ENCODE measurements at places on chromosomes 3 and 15.

- no peak for DNase-seq
Measured at GRCh38 chr3:197366301-197367044, 68.1 kb upstream of the DLG1 start.

DNA sequence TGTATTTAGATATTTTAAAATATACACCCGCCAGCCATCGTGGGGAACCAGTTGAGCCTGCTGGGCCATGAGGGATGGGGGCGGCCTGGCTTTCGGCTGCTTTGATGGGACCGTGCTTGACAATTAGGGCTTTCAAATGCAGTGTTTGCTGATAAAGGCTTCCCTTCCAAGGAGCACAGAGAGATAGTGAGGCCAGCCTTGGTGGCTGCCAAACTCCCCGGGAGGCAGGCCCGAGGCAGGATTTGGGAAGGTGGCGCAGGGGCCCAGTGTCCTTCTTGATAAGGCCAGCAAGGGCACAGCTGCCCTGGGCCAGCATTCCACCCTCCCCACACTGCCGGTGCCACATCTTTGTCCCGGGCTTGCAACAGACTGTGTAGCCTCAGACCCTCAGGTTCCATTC, 75.6 kb downstream of the LINGO1 start:
- no peak for DNase-seq

DNA sequence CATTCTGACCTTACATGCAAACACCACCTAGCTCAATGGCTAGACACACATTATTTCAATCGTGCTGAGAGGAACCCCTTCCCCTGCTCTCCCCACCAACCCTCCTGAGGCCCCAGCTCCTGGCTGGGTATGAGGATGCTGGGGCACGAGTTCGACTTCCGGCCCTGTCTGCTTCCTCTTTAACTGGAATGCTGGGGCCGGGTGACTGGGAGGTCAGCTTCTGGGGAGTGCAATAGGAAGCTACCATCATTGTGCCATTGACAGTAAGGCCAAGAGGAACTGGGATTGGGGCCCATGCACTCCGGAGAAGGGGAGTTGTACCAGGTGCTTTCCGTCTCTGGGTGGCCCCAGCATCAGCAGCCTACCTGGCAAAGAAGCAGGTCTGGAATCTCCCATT, 15.6 kb upstream of the TLE3 start:
- no peak for DNase-seq

DNA sequence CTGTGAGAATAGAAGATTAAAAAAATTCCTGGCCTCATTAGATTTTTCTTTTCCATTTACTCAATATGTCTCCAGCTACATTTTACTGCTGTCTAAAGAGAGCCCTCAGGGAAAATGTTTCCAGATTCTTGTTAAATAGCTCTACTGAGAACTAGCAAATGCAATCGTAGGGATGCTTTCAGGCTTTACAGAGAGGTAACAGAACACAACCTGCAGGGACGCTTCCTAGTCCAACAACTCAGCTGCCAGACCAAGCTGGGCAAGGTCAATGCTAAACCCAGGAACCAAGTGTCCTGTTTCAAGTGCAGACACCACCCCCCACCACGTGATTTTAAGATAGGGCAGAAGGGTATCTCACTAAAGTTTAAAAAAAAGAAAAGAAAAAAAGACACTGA, 25.2 kb downstream of the ARHGEF3 start:
- no peak for DNase-seq

DNA sequence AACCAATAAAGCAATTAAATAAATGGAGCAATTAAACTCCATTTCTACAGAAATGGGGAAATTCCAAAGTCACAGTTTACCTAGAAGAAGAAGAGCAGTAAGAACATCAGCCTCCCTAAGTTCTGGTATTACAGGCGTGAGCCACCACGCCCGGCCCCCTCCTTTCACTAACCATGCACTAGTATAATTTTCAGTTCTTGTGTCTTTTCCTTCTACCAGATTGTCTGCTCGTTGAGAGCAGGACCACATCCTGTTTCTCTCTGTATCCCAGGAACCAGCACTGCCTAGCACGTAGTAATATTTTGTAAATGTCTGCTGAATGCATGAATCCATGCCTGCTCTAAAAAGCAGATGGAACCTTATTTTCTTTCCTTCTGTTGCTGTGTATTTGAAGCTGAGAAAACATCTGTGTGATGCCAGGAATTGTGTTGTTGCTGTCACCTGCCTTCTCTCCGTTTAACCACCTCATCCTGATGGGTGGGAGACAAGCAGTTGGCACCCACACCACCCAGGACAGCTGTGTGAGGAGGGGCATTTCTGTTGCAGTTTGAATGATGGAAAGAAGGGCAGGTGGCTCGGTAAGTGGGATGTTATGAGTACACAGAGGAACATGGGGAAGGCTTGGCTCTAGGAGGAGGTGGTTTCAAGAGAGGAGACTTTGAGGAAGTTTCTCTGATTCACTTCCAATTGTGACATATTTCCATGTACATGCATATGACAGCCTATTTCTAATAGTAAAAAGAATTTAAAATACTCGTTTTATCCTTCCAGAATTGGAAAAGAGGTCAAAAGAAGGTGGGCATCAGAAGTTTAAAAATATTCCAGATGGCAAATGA, 30.1 kb downstream of the PXYLP1 start:
- no peak for DNase-seq

GRCh38 chr15:38242055-38242454, 10.6 kb upstream of the SPRED1 start:
- DNase-seq: no peak

DNA sequence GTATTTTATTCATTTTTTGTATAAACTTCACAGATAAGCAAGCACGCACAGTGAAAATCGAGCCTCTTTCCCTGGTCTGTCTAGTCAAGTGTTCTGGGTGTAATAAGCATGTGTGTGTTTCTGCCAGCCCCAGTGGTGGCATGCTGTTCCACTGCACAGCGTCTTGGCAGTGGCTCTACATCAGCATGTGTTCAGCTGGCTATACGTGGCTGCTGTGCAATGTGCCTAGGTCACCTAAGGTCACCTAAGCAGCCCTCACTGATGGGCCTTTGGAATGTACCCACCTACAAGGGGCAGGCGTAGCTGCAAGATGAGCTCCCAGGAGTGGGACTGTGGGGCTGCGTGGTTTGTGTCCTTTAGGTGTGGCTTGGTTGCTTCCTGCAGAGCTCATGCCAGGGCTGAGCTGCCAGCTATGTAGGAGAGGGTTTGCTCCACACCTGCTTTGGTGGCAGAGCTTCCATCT, 4.9 kb downstream of the LIMD1 start:
- DNase-seq: no peak

DNA sequence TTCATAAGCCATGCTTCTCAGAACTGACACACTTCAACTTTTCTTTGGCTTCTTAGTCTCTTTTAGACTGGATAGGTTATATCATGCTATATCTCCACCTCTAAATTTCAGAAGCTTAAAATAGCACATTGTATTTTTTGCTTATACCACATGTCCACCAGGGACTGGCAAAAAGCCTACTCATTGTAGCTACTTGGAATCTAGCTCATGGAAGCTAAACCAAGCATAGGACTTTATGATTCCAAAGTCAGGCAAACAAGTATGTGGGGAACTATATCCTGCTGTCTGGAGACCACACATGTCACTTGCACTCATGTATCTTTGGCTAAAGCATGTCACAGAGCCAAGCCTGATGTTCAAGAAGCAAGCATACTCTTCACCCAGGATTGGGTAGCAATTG, 245.0 kb upstream of the RASGRP1 start:
- DNase-seq: no peak

DNA sequence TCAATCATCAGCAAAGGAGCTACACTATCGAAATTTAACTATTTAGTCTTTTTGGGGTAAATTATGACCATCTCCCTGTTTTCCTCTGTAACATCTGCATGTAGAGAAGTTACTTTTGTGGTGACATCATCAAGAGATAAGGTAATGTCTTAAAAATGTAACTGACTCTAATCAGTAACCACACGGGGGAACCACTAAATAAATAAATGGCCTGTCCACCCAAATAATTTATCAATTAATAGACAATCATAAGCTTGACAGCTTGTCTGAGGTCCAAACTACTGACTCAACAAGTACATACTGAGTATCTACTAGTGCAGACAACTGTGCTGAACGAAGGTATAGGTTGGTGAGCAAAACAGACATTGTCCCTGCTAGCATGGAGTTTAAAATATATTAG, 219.3 kb downstream of the SLC9A9 start:
- no peak for DNase-seq

GRCh38 chr3:14120111-14120920, 4.4 kb downstream of the CHCHD4 start:
- DNase-seq: no peak

DNA sequence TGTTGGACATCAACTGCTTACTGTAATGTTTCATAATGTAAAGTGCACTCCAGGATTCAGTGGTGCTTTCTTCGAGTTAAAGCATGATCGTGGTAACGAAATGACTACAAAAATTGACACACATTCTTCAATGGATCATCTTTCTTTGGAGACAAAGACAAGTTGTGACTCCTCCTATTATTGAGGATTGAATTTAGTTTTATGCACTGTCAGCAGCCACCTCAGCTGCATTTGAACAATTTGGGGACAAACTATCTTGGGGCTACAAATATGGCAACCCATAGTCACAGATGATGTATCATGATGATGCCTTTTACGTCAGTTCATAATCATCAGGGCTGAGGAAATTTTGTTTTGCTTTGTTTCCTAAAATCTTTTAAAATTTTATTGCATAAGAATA, 140.2 kb upstream of the ICE2 start:
- no peak for DNase-seq

DNA sequence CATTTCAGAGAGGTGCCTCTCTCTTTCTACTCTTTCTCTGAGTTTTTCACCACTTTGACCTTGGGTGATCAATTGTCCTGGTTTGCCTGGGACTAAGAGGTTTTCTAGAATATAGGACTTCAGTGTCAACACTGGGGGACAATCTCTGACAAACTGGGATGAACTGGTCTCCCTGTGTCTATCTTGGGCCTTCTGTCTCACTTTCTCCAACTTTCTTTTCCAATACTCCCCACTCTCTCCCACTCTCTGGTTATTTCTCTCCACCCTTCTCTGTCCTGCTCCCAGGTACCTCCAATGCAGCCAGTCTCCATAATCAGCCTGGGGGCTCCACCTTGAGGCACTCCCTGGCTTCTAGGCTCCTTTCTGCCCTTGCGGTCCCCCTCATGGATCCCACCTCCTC, 4.7 kb upstream of the ITGA11 start:
- no peak for DNase-seq

GRCh38 chr3:128804017-128804810, 75.2 kb upstream of the ACAD9 start:
- DNase-seq: peak; percentile 21

- DNase-seq: no peak
Measured at GRCh38 chr3:10835406-10835805, 19.4 kb downstream of the SLC6A11 start.

GRCh38 chr3:37465174-37465573, 290.8 kb upstream of the LRRFIP2 start:
- no peak for DNase-seq

DNA sequence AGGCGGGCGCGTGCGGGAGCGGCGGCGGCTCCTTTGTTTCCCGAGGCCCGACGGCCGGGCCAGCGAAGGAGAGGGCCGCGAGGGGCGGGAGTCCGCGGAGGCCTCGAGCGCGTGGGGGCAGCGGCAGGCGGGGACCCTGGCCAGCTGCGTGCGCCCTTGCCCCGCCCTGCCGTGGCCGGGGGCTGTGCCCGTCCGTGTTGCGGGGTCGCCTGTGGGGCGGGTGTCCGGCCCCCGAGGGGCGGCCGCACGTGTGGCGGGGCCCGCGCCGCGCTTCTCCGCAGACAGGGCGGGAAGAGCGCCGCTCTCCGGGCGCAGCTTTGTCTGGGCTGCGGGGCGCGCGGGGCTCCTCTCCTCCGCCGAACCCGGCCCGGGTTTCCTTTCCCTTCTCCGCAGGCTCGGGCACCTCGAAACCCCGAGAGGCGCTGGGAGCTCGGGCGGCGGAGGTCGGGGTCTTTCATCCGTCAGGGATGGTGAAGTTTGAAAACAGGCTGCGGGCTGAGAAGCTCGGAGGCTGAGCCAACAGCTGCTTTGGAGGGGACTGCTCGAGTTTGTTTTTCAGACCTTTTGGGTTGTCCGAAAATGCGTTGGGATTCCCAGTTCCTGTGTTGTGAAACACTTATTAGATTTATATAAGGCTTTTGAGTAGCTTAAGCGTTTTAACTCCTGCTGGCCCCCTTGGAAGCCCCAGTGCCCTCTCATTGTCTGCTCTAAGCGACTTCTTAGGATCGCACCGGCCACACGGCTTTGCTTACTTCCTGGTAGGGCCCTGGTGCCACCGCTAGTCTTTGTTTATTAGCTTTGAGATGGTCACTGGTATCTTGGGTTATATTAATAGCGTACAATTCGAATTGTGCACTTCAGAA, 817 bp downstream of the USP3 start:
- DNase-seq: peak; percentile 19

GRCh38 chr3:127805026-127805753, 17.1 kb downstream of the MGLL start:
- no peak for DNase-seq

DNA sequence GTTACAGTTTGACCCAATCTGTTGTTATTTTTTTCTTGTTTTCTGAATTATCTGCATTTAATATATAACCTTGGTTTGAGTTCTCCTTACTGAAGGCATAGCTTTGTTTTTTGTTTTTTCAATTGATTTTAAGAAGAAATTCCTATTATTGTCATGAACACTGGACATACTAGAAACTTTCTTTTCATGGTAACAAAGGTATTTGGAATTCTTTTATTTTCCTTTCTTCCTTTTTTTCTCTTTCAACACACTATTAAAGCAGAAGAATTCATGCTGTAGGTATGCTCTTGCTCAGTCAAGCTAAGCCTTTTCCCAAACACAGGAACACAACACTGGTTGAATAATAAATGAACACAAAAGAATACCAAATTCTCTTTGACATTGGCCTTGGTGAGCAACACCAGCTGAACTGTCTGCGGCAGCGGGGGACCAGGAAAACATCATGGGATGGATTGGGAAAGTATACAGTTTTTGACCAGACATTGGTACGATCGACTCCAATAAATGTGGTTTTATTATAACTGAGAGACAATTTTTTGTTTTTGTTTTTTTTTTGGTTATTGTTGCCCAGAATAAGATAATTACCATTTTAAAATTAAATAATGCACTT, 23.1 kb downstream of the U2SURP start:
- no peak for DNase-seq

- DNase-seq: no peak
Measured at GRCh38 chr3:39022286-39022630, 29.5 kb downstream of the SCN11A start.

GRCh38 chr3:126102530-126102951, 18.6 kb upstream of the SLC41A3 start:
- no peak for DNase-seq
